ENCODE measurements at places on chromosomes 5 and 9.

- DNase-seq, result peak; percentile 5
These were observed at the start of gene TUSC1 for GRCh38 chr9:25678147-25678666. Gene TUSC1 (minus strand): TSS chr9:25678444. CDS start chr9:25678312, 132 bp downstream.

GRCh38 chr5:81371354-81371876, 22.5 kb downstream of the ACOT12 start:
- no peak for DNase-seq

DNA sequence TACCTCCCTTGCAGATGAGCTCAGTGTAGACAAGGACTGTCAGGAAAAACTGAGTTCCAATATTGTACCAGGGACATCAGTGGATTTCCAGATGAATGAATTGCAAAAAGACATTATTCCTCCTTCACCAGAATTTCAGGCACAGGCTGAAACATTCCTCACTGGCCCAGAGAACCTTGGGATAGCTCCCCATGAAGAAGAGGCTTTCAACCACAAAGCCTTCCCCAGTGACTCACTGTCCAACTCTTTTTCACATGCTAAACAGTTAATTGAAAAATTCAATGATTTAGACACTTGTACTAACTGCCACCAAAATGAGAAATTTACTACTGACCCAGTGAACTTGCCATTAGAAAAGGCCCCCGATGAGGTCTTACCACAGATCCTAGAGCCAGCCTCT, 144.5 kb downstream of the UNC13B start:
- DNase-seq, result no peak

GRCh38 chr9:134367061-134367460, 40.8 kb downstream of the RXRA start:
- DNase-seq, result no peak

GRCh38 chr9:37157726-37158377, 37.5 kb downstream of the ZCCHC7 start:
- no peak for DNase-seq

- no peak for DNase-seq
These were observed 943.8 kb downstream of the NR2F1-AS1 start for GRCh38 chr5:92637247-92637646.

DNA sequence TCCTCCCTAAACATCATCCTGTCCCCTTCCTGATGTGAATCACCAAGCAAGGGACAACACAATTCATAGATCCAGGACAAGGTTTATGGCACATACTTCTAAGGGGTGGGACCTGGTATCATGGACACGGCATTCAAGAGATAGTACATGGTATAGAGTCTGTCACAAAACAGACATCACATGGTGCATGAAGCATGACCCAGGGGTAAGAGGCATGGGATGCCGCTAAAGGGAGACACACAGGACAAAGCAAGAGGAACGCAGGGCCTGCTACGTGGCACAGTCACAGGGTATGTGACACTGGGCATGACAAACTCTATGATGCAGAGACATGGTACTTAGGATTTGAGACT, 20.7 kb downstream of the GSN start:
- no peak for DNase-seq

DNA sequence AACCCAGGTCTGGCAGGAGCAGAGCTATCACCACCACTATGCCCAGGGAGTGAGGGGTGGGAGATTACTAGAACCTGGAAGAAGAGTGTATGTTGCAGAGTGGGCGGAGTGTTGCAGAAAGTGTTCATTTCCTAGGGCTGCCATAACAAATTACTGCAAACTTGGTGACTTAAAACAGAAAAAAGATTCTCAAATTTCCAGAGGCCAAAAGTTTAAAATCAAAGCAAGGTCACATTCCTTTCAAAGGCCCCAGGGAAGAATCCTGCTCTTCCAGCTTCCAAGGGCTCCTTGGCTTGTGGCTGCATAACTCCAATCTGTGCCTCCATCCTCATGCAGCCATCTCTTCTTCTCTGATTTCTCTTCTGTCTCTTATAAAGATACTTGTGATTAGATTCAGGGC, 30.6 kb upstream of the SPINK4 start:
- no peak for DNase-seq

DNA sequence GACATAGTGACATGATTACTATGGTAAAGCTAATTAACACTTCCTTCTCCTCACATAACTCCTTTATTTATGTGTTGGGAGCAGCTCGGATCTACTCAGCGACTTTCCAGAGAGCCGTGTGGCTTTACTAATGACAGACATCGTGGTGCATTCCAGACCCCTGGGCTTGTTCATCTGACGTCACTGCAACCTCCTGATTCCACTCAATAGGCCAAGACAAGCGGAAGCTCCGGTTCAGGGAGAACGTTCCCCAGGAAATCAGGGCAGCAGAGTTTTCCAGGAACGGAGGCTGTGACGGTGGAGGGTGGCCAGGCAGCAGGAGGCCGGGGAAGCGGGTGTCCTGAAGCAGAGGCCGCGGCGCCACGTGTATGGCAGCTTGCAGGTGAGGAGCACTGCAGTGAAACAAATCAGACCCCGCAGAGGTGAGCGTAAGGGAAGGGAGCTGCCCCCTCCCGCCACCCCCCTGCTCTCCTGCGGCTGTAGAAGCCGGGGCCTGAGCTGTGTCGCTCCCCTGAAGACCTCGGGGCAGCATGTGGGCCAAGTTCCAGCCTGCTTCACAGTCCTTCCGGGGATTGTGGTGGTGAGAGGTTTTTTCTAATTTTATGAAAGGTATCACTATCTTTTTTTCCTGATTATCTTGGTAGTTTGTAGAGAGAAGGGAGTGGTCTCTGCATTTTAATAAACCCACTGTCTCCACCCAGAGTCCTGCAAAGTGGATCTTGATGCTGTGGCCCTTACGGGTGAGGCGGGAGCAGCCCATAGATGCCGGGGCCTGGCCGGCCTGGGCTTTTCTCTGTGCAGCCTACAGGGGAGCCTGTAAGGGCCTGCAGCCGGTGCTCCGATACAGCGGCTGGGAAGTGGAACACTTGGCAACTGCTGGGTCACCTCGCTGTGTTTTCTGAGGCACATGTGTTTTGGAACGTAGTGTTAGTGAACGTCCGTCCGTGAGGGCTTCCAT, 220.4 kb upstream of the IRX4 start:
- DNase-seq, result no peak

- DNase-seq, result no peak
These were observed 66.6 kb downstream of the SERINC5 start for GRCh38 chr5:80189201-80189600.

DNA sequence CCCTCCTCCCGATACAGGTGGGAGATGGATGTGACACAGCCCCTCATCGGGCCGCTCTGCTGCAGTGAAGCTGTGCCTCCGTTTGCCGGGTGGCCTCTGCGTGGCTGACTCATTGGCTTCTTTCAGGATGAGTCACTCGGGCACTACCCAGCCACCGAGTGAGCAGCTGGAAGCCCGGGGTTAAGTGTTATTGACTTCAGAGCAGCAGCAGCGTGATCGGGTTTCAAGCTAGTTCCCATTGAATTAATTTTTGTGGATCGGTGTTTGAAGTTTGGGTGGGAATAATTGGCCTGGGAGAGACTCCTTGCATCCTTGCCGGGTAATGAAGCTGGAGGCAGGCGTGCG, 266.4 kb upstream of the IRX4 start:
- DNase-seq, result no peak

- DNase-seq, result peak; percentile 57
These were observed 4.5 kb upstream of the IL7R start for GRCh38 chr5:35852084-35852734.

GRCh38 chr5:151434570-151435237, 12.7 kb upstream of the SLC36A1 start:
- DNase-seq, result no peak

Data from CD4-positive, alpha-beta T cell treated with Interleukin-17A for 4 hours (primary cell).